ENCODE measurements at places on chromosomes 13 and 19. TPM values are rescaled to one million over a fixed set of nuclear protein-coding genes. Genes with fewer than 3 reads are reported as not detected.

Gene WDR87
- not detected for total RNA-seq

Gene RAB20
- total RNA-seq: 6.9 TPM

Gene CD22
- total RNA-seq: 3.2 TPM

Gene CEACAM3
- not detected for total RNA-seq

Gene FAM216B
- total RNA-seq: not detected

Gene KLF12
- 14.1 TPM for total RNA-seq

Gene CLEC11A
- 9.5 TPM for total RNA-seq

Gene DHDH
- total RNA-seq: not detected

Gene IL27RA
- total RNA-seq: 1.4 TPM

Gene NKPD1
- not detected for total RNA-seq

Gene MAU2
- total RNA-seq: 31.0 TPM

Gene C19orf67
- not detected for total RNA-seq

Gene NALCN
- 0.33 TPM for total RNA-seq

Gene HS6ST3
- under 0.01 TPM for total RNA-seq

Gene ZNF681
- 0.68 TPM for total RNA-seq

Measured in sigmoid colon (tissue), 7 donors.